ENCODE measurements at places on chromosomes 2 and 18.

DNA sequence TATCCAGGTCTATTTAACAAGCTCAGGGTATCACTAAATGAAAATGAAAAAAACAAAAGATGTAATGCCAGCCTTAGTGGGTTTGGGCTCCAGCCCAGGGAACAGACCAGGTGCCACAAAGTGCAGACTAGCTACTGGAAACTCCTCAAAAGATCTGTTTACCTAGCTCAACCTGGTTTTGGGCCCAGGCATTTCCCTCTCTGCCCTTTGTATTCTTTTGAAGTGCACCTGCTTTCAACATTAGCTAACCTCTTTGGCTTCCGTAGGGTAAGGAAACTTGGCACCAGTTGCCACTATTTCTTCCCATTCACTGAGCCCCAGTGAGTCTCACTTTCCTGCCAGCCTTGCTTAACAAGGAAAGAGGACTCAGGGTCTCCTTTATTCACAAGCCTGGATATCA, 123.6 kb upstream of the CDCA7 start:
- DNase-seq: no peak

- DNase-seq: no peak
Measured at GRCh38 chr18:69889009-69889408, 58.7 kb downstream of the CD226 start.

DNA sequence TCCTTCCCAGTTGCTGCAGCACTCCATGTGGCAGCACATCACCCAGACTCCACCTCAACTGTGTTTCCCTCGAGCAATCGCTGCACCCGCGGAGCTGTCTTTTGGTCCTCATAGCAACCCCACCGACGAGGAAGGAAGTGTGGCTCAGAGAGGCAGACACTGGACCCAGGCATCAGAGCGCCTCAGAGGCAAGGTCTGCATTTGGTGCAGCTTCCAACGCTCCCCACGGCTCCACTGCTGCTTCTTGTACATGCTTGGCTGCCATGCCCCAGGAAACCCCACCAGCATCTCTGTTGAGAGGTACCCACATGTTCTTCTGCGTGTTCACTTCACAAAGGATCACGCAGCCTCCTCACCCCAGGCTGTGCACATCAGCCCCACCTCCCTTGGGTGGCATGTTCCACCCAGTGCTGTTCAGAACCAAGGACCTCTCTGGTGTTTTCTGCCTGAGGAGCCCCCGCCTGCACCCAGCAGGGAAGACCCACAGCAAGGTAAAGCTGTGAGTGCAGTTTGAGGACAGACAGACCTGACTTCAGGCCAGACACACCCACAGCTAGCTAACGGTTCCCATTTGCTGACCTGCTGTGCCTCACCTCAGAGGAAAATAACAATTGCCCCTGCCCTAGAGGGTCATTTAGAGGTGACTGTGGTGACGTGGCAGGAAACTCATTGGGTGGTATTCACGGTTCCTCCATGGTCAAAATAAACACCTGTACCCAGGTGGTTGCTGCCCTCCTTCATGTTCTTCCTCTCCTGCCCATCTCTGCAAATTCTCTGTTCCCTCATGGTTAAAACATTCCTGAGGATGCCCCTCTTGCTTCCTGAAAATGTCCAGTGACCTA, 326.3 kb upstream of the MYT1L start:
- no peak for DNase-seq

GRCh38 chr2:47269316-47270232, 114.5 kb upstream of the STPG4 start:
- no peak for DNase-seq

DNA sequence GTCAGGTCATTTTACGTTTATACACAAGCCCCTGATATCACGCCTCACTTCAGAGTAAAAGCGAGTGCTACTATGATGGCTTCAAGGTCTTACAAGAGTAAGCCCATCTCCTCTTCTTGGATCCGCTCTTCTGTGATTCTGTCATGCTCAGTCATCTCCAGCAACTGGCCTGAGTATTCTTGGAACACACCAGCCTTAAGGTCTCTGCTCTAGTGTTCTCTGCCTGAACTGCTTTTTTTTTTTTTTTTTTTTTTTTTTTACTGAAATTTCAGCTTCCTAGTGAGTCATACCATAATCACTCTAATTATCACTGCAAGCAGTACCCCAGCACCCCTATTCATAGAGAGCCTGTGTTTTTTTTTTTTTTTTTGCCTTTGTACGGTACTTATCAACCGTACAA, 1228.9 kb downstream of the CNTNAP5 start:
- no peak for DNase-seq

Data from putamen (tissue), 1 donor.